Activated CD8-positive, alpha-beta memory T cell treated with anti-CD3 and anti-CD28 coated beads for 36 hours (primary cell): ENCODE measurements at places on chromosomes 12 and 14. TPM values are rescaled to one million over a fixed set of nuclear protein-coding genes. Genes with fewer than 3 reads are reported as not detected.

The EEF1AKMT3 gene
- total RNA-seq, result 4.2 TPM

The GYS2 gene
- total RNA-seq, result not detected

The TAS2R43 gene
- total RNA-seq, result not detected

The HOXC12 gene
- not detected for total RNA-seq

The HOXC5 gene
- total RNA-seq, result not detected

The DLK1 gene
- not detected for total RNA-seq

The KRT2 gene
- not detected for total RNA-seq

The JDP2 gene
- 1.5 TPM for total RNA-seq

The SLCO1C1 gene
- not detected for total RNA-seq

The TIGAR gene
- total RNA-seq, result 18.9 TPM

The HOXC9 gene
- not detected for total RNA-seq

The PPFIA2 gene
- total RNA-seq, result 0.13 TPM

The PPM1H gene
- total RNA-seq, result 0.17 TPM

The PCED1B gene
- 79.8 TPM for total RNA-seq

The HCAR1 gene
- total RNA-seq, result 0.08 TPM

The ASIC1 gene
- total RNA-seq, result 11.1 TPM

The SLC17A8 gene
- total RNA-seq, result not detected

The OVCH1 gene
- total RNA-seq, result not detected

The FSCB gene
- not detected for total RNA-seq

The RND1 gene
- 2.9 TPM for total RNA-seq

The CACNA2D4 gene
- total RNA-seq, result 6.2 TPM

The CLEC9A gene
- not detected for total RNA-seq

The ADAM20 gene
- total RNA-seq, result 0.15 TPM

The TMPRSS12 gene
- not detected for total RNA-seq

The FAM186B gene
- not detected for total RNA-seq

The GLIPR1L1 gene
- total RNA-seq, result not detected

The HCAR2 gene
- total RNA-seq, result not detected

The FLVCR2 gene
- total RNA-seq, result 5.0 TPM

The FGFR1OP2 gene
- total RNA-seq, result 50.5 TPM

The LALBA gene
- not detected for total RNA-seq

The GLT1D1 gene
- total RNA-seq, result 0.48 TPM

The CAPZA3 gene
- total RNA-seq, result not detected

The POTEM gene
- not detected for total RNA-seq

The ST8SIA1 gene
- total RNA-seq, result 3.5 TPM

The KRT8 gene
- total RNA-seq, result not detected

The CCDC177 gene
- 0.04 TPM for total RNA-seq
